ENCODE measurements at places on chromosomes 2 and 18. TPM values are rescaled to one million over a fixed set of nuclear protein-coding genes. Genes with fewer than 3 reads are reported as not detected.

The EVA1A gene
- 149 TPM for total RNA-seq

The PCARE gene
- total RNA-seq: not detected

The LIMS4 gene
- 12.4 TPM for total RNA-seq

The PLA2R1 gene
- total RNA-seq: 25.2 TPM

- DNase-seq: no peak
Observed at GRCh38 chr2:71962911-71963694, 184.6 kb downstream of the CYP26B1 start.

GRCh38 chr18:2448565-2449151, 122.6 kb downstream of the METTL4 start:
- DNase-seq: no peak

DNA sequence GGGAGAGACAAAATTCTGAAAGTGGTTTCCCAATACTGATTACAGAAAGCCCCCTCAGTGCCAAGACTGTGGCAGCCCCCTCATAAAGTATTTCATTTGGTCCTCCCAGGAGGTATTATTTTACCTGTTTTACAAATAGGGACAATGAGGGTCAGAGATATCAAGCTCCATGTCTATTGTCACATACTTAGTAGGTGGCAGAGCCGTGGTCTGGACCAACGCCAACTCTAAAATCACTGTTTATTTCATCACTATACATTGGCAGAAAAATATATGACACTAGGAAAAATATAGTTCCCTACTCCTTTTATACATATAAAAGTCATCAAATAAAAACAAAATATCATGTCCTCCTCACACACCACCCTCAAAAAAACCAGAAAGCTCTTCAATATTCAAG, 68.6 kb downstream of the DHRS9 start:
- DNase-seq: no peak

- no peak for DNase-seq
Observed at GRCh38 chr18:79604205-79604912, 75.2 kb upstream of the CTDP1 start.

GRCh38 chr2:42372474-42373200, 11.6 kb upstream of the COX7A2L start:
- no peak for DNase-seq

DNA sequence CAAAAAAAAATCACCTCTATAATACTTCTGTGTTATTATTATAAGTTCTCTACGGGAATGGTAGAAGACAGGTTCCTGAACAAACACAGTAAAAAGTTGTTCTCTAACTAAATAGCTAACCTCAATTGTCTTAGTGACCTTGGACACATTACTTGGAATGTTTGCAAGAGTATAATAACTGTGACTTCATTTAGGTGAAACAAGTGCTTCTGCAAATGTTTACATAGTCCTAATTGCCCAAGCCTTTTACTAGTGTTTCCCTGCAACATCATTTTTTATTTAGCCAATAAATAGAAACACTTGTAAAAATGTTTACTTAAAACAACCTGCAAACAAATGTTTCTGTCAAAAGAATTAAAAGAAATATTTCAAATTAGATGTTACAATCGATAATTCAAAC, 9.9 kb downstream of the PLEKHM3 start:
- DNase-seq: no peak

DNA sequence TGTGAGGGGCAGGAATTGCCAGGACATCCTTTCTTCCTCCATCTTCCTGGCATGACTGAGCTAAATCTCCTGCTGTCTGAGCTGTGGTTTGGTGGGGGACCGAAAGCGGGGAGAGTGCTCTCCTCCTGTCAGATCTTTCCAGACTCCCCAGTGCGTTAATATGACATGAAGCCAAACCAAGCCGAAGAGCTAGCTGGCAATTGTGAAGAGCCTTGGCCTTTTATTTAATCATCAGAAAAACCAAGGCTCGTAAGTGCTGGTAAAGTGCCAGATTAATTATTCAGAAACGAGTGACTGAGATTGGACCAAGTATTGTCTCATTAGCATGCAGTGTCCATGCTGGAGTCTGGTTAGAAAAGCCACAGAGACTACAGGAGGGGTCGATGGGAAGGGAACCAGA, 14.5 kb upstream of the LRPPRC start:
- DNase-seq: no peak

DNA sequence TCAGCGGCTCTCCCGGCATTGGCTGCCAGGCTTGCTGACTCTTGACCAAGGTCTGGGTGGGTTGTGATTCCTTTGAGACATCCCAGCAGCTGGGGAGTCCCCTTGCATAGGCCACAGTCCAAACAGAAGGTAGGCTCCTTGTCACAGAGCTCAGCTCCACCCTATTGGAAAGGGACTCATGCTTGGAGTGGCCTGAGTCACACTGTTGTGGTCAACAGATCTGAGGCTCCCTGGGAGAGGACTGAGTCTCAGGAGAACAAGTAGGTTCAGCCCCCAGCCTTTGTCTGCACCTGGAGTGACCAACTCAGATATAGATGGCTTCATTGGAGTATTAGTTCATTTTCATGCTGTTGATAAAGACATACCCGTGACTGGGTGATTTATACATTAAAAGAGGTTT, 32.1 kb upstream of the SH3BP4 start:
- DNase-seq: no peak

DNA sequence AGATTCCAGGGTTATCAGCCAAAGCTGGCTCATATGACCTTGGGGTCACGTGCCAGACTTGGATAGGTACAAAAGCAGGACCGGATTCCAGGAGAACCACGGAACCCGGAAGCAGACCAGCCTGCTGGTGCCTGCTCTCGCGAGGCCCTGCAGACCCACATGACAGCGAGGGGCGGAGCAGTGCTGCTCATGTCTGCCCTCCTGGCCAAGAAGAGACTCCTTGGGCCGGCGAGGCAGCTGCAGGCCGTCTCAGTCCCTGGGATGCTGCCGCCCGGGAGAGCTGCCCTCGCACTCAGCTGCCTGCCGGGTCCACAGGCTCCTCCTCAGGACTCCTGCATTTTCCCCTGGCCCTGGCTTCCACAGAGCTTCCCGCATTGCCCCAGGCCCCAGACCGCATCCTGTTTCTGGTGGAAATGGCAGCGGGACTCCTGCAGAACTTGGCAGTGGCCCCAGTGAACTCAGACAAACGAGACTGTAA, 739.5 kb downstream of the SOCS6 start:
- no peak for DNase-seq
